ENCODE measurements at places on chromosomes 4 and X.

GRCh38 chrX:35251226-35251625, 308.6 kb downstream of the FAM47B start:
- DNase-seq: no peak

DNA sequence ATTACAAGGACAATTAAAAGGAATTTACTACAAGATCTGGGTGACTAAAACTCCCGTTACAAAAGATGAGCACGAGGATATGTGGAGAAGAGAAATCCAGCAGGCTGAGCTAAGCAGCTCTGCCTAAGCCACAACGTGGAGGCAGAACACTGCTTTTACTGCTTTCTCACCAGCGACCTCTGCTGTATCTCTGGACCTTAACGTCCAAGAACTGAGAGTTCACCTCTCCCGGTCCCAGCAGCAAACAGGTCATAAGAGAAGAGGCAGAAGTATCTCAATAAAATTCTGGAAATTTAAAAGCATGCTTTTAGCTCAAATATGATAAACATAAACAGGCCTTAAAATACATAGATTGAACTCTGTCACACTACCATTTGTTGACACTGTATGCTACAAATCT, 81.0 kb downstream of the ADGRA3 start:
- DNase-seq: no peak

- DNase-seq: no peak
These were observed 97.5 kb downstream of the ANK2 start for GRCh38 chr4:113146876-113147358.

DNA sequence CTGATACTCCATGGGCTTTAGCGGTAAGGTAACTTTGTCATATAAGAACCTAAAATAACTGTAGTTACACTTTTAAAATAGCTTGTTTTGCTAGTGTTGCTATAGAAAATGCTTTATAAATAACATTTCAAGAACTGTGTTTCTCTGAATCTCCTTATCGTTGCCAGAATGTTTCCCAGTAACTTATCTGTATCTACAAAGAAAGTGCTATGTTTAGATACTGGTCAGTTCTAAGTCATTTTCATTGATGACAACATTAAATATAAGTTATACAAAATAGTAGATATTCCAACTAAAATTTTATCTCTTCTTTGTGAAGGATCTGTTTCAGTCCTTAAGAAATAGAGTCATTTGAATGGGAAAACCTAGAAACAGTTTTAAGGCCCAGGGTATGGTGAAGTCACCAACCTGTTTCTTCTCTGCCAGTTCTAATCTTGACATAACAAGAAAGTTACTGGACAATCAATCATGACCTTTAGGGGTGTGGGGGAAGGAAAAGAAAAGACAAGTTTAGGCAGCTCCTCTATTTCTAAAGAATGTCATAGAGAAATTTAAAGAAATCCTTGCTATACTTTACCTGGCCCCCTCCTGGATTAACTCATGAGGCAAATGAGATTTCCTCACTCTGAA, 425.9 kb downstream of the RPA4 start:
- DNase-seq: no peak

DNA sequence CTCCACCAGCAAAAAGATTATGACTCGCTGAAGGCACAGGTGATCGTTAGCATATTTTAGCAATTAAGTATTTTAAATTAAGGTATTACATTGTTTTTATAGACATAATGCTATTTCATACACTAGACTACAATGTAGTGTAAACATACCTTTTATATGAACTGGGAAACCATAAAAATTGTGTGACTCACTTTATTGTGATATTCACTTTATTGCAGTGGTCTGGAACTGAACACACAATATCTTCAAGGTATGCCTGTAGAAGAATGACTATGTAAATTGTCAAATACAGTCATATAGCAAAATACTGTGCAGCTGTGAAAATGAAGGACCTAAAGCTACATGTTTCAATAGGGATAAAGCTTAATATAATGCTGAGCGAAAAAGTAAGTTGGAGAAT, 26.6 kb upstream of the MAML3 start:
- no peak for DNase-seq

DNA sequence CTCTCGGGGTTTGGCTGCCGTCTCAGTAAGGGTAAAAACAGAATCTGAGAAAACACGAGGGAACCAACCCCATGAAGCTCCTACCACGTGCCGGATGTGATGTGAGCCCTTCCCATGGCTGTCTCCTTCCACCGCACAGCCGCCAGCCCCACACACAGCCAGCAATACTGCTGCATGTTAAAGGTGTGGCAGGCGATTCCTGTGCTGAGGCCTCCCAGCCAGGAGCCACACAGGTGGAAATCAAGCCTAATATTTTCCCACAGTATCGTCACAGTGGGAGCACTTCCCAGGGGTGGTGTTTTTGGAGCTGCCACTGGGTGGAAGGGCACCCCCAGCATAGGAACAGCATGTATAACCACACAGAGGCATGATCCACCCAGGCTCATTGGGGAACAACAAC, 77.5 kb downstream of the SLC2A9 start:
- DNase-seq: no peak

GRCh38 chr4:149754526-149754925, 61.1 kb downstream of the IQCM start:
- DNase-seq: no peak

DNA sequence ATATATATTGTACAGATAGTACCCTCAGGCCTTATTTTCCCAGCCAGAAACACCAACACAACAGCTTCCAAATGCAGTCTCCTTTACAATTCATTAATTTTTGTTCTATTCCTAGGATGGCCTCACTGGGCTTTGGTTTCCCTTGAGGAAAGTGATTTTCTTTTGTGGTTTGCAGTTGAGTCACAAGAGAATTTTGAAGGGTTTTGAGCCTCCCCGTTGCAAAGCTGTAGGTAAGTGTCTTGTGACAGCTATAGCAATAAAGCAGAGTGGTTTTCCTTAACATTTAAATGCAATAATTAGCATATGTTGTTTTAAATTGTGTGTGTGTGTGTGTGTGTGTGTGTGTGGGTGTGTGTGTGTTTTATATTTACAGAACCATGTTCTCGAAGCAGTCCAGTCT, 54.1 kb upstream of the WDR17 start:
- DNase-seq: no peak

- no peak for DNase-seq
These were observed 904.9 kb upstream of the AGA start for GRCh38 chr4:178347111-178347510.

DNA sequence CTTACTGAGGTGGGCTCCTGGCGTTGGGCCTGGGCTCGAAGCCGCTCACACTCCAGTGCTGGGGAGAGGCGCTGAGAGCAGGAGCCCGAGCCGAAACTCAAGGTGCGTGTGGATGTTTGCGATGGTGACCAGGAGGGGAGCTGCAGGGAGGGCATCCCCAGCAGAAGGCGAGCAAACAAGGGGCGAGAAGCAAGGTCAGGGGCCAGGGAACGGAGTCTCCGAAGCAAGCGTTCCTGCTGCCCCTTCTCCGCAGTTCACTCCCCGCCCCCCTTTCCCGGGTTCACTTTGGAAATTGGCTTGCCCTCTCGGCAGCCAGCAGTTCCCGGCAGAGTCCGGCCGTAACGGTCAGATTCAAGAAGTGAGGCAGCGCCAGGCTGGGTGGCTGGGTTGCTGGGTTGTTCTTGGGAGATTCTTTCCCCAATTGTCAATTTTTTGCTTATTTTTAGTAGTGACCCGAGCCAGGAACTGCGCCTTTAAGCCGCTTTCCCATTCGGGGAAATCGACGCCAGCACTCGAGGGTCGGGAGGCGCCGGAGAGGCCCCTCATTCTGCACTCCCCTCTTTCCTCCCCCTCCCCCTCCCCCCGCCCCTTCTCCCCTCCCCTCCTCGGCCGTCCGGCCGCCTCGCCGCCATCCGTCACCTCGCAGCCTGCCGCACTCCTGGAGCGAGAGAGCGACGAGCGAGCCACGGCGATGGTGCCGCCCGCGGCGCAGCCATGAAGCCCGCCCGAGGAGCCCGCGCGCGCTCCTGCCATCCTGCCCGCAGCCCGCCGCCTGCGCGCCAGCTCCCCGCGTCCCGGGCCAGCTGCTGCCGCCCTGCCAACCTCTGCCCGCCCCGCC, at the start of gene FRMPD3:
FRMPD3 (plus strand) TSS at position 655 of the 838 bp plus-strand sequence. CDS start 76,937 bp downstream, outside the sequence.
- DNase-seq: no peak

GRCh38 chr4:174764105-174764729, 64.8 kb downstream of the GLRA3 start:
- DNase-seq: no peak

DNA sequence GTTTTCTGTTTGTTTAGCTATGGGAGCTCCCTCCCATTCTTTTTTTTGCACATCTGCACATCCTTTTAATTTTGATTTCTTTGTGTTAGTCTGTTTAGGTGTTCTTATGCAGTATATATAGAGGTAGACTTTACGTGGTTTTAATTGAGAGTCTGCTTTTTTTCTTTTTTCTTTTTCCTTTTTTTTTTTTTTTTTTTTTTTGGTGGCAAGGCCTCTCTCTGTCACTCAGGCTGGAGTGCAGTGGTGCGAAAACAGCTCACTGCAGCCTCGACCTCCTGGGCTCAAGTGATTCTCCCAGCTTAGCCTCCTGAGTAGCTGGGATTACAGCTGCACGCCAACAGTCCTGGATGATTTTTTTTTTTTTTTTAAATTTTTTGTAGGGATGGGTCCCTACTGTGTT, 68.2 kb downstream of the FAM193A start:
- no peak for DNase-seq

DNA sequence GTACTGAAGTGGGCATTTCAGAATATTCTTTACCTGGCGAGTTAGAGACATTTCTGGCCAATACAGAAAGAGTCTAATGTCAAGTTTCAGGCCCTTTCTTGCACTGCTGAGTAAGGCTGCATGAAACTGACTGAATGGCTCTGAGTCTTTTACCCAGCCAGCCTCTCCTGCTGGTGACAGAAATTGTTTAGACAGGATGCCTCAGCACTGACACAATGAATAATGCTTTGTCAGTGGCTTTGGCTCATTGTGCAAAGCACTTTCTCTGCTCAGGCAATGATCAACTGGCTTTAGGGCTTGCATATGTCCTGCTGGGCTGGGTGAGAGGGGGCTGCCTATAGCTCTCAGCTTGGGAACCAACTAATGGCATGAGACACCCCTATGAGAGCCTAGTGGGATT, 45.5 kb downstream of the CLNK start:
- DNase-seq: no peak

DNA sequence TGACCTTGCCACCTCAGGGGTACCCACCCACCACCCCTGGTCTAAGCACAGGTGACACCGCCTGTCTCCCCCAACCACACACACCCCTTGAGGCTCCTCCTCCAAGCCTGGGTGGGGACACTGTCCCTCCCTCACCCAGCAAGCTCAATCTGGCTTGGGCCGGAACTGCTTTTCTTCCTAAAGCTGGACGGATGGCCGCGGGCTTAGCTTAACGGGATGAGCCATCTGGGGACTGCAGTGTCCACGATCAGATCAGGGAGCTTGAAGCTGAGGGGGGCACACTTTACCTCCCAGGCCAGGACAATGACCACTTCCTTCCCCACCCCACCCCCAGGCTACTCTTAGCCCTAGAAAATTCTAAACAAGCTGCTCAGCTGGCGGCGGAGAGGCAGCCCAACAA, 1.0 kb upstream of the SLC6A8 start:
- no peak for DNase-seq

- no peak for DNase-seq
These were observed 19.6 kb downstream of the ADGRA3 start for GRCh38 chr4:22496165-22496813.

DNA sequence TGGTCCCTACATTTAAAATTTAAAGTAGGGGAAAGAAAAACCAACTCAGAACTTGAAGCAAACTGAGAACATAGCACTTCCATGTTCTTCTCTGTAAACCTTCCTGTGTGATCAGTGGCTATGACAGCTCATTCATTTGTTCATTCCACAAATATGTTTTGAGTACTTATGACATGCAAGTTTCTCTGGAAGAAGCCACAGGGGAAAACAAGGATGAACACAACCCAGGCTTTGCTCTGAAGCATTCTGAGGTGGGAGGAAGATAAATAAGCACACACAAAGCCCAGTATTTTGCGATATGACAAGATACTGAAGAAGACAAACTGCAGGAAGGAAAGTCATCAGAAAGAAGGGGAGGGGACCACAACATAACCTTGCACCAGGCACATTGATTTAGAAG, 96.4 kb downstream of the CHIC2 start:
- no peak for DNase-seq

DNA sequence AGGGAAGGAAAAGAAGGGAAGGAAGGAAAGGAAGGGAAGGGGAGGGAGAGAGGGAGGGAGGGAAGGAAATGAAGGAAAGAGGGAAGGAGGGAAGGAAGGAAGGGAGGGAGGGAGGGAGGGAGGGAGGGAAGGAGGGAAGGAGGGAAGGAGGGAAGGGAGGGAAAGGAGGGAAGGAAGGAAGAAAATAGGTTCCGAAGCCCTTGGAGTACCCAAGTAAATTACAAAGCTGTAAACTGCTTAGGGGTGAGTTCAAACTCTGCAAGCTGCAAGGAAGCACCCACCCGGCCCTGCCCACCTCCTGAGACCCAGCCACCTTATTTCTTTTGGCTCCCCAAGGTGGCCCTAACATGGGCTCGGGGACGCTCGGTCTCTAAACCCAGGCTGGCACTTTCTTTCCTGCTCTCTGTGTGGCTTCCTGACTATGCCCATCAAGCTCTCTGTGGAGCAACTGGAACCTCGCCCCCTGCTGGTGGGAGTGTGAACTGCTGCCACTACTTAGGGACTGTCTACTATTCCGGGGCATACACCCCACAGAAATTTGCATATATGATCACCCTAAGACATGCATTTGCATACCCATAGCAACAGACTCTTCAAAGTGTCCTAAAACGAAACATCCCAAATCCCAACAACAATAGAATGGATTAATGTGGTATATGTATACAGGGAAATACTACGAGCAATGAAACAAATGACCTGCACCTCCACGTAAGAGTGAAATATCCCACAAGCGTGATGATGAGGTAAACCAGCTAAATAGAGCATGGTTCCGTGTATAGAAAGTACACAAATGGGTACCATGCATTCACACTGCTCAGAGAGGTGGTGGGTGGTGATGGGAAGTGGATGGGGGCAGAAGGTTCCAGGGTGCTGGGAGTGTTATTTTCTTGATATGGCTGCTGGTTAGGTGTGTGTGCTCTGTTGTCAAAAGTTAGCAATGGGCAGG, 151.7 kb upstream of the TBL1X start:
- peak; percentile 48 for DNase-seq

GRCh38 chr4:33566649-33567048, 2677.7 kb downstream of the ARAP2 start:
- no peak for DNase-seq

GRCh38 chr4:116520886-116521285, 564.5 kb downstream of the TRAM1L1 start:
- DNase-seq: no peak

DNA sequence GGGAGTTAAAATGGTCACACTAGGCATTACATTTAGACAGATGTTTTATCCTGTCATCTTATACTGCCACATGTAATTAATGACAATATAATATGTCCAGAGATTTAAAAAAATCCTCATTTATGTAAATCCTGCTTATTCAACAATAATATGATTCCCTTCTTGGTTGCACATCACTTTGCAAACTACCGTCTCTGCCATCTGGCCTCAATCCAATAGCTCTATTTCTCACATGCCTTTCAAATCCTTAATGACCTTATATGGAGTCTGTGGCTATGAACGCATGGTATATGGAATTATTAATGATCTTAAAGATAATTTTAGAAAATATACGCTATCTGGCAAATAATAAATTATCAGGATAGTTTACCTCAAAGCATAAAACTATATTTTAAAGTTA, 144.5 kb downstream of the NPNT start:
- DNase-seq: no peak

GRCh38 chrX:133838761-133839676, 146.4 kb downstream of the GPC3 start:
- DNase-seq: no peak

- DNase-seq: no peak
These were observed 11.7 kb downstream of the CFAP97 start for GRCh38 chr4:185192059-185192458.

GRCh38 chr4:5142726-5143125, 91.4 kb downstream of the STK32B start:
- DNase-seq: no peak

GRCh38 chrX:134526399-134526798, 66.4 kb downstream of the HPRT1 start:
- no peak for DNase-seq

All from omental fat pad (tissue), 4 donors.